ENCODE measurements at places on chromosomes 5 and 9.

DNA sequence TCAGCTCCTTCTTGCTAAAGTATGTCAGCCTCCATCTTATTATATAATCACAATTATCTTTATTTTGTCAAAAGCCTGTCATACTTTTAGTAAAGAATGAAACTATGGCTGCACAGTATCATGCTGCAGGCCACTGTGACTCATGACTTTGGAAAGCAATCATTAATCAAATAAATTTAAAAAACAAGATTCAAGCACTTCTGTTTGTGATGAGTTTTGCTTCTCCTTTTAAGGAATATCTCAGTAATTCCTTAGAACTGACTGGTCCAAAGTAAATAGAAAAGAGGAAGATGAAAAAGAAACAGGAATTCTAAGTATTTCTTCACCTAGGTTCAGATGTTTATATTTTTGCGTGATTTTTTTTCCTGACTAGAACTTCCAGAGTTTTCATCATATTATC is 83.1 kb downstream of the EDIL3 start:
- H3K27ac ChIP-seq, result no peak overlapping the region
- H3K27me3 ChIP-seq, result no peaks in the 10 kb centered on the region
- no peak for DNase-seq
- H3K4me3 ChIP-seq, result no peak overlapping the region

DNA sequence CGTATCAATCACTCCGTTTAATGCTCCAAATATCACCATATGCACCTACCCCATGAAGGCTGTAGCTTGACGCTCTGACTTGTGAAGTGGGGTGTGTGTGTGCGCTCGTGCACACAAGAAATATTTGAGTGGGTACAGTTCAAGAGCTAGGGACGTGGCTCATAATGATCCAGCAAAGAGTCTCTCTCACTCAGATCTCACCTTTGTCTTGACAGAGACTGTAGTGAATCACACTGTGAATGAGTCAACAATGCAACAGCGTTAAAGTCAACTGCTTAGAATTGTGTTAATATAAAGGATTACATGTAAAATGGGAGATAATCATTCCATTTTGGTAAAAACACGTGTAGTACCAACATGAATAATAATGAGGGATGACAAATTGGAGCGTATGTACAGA is 119.4 kb downstream of the MED27 start:
- peaks cover 8% of the 10 kb centered on the region for H3K36me3 ChIP-seq
- DNase-seq, result no peak
- H3K4me1 ChIP-seq, result no peaks in the 10 kb centered on the region
- H3K27ac ChIP-seq, result no peak overlapping the region

- H3K4me3 ChIP-seq, result peak within 1 kb of the TSS; percentile 79
- no peak within 1 kb of the TSS for H3K27ac ChIP-seq
- DNase-seq, result peak; percentile 59
- peaks cover 81% of the 10 kb centered on the region for H3K27me3 ChIP-seq
- no peaks in the 10 kb centered on the region for H3K36me3 ChIP-seq
- H3K4me1 ChIP-seq, result peaks cover 26% of the 10 kb centered on the region
Observed at GRCh38 chr5:115816226-115817081, at the start of gene CDO1. Gene CDO1, minus strand, starts transcription at chr5:115816659. Its CDS starts 262 bp downstream, at chr5:115816397.

DNA sequence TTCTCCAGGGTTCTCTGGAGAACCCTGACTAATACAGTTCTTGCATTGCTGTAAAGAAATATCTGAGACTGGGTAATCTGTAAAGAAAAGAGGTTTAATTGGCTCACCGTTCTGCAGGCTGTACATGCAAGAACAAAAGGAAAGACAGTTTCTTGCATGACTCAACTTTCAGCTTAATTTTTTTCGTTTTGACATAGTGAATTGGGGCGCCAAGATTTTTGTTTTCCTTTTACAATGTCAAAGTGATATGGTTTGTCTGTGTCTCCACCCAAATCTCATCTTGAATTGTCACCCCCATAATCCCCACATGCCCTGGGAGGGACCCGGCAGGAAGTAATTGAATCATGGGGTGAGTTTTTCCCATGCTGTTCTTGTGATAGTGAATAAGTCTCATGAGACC is 11.8 kb upstream of the CRHBP start:
- H3K36me3 ChIP-seq, result no peaks in the 10 kb centered on the region
- H3K4me1 ChIP-seq, result peaks cover 1% of the 10 kb centered on the region
- peaks cover 21% of the 10 kb centered on the region for H3K27me3 ChIP-seq

DNA sequence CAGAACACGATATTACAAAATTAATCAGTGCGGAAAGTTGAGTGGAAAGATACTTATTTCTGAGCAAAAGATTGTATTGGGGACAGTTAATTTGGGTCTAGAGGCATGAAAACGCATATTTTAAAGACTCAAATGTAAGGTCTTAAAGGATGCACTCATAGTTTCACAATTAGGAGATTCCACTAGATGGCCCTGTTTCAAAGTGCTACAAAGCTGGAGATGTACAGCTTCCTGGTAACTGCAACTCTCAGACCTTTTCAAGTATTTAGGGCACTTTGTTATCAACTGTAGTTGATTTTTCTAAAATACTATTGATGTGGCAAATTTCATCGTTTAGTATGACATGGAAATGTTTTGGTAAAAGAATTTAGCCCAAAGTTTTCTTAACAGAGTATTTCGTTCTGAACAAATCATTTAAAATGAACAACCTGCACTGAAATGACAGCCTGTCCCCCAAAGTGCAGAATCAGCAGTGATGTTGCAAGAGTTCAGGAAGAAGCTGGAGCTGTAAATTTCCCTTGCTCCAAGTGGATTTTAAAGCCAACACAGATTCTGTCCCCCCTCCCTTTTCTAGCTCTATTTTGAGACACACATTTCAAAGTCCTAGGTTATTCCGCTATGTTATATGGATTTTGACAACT is 16.2 kb upstream of the NDUFB6 start:
- no peaks in the 10 kb centered on the region for H3K36me3 ChIP-seq
- H3K4me3 ChIP-seq, result no peak overlapping the region
- H3K27ac ChIP-seq, result no peak overlapping the region
- no peak for DNase-seq
- H3K4me1 ChIP-seq, result no peaks in the 10 kb centered on the region
- H3K27me3 ChIP-seq, result peaks cover 21% of the 10 kb centered on the region

- H3K4me1 ChIP-seq, result no peaks in the 10 kb centered on the region
- no peak overlapping the region for H3K27ac ChIP-seq
- DNase-seq, result peak; percentile 20
- no peaks in the 10 kb centered on the region for H3K36me3 ChIP-seq
- no peak overlapping the region for H3K4me3 ChIP-seq
- no peaks in the 10 kb centered on the region for H3K27me3 ChIP-seq
Observed at GRCh38 chr9:125431741-125432271, 170.2 kb downstream of the GAPVD1 start.

GRCh38 chr9:119959846-119960545 is 590.8 kb upstream of the BRINP1 start:
- H3K36me3 ChIP-seq, result no peaks in the 10 kb centered on the region
- no peak overlapping the region for H3K27ac ChIP-seq
- no peak for DNase-seq
- H3K4me3 ChIP-seq, result no peak overlapping the region
- H3K4me1 ChIP-seq, result no peaks in the 10 kb centered on the region

- peak overlapping the region; percentile 83 for H3K27ac ChIP-seq
- no peaks in the 10 kb centered on the region for H3K27me3 ChIP-seq
- H3K36me3 ChIP-seq, result peaks cover 21% of the 10 kb centered on the region
- peak; percentile 66 for DNase-seq
- H3K4me1 ChIP-seq, result peaks cover 53% of the 10 kb centered on the region
Observed at GRCh38 chr5:177427919-177428573, 1.6 kb downstream of the GRK6 start.

- H3K27me3 ChIP-seq, result peaks cover 5% of the 10 kb centered on the region
- DNase-seq, result no peak
- H3K4me3 ChIP-seq, result no peak overlapping the region
- H3K27ac ChIP-seq, result no peak overlapping the region
Observed at GRCh38 chr5:171586436-171586835, 167.0 kb downstream of the FGF18 start.

DNA sequence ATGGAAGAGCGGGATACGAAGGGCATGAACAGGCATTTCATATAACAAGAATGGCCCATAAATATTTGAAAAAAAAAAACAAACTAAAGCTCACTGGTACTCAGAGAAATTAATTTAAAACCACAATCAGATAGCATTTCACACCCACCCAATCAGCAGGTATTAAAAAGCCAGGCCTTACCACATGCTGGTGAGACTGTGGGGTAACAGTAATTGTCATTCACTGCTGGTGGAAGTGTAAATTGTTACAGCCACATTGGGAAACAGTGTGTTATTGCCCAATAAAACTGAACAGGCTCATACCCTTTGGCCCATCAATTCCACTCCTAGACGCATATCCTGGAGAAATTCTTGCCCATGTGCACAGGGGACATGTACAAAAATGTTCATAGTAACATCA is 66.0 kb downstream of the PLAC8L1 start:
- DNase-seq, result no peak
- H3K4me1 ChIP-seq, result no peaks in the 10 kb centered on the region
- H3K27ac ChIP-seq, result no peak overlapping the region
- H3K4me3 ChIP-seq, result no peak overlapping the region
- no peaks in the 10 kb centered on the region for H3K36me3 ChIP-seq
- H3K27me3 ChIP-seq, result peaks cover 16% of the 10 kb centered on the region

GRCh38 chr9:88024896-88025295 is 50.6 kb upstream of the CDK20 start:
- no peak overlapping the region for H3K4me3 ChIP-seq
- no peak overlapping the region for H3K27ac ChIP-seq
- no peaks in the 10 kb centered on the region for H3K36me3 ChIP-seq
- H3K4me1 ChIP-seq, result no peaks in the 10 kb centered on the region
- DNase-seq, result no peak

GRCh38 chr9:88087906-88088305 is 50.4 kb downstream of the SPATA31C2 start:
- no peak overlapping the region for H3K4me3 ChIP-seq
- H3K27me3 ChIP-seq, result peaks cover 10% of the 10 kb centered on the region
- no peak overlapping the region for H3K27ac ChIP-seq
- H3K36me3 ChIP-seq, result no peaks in the 10 kb centered on the region
- no peak for DNase-seq

DNA sequence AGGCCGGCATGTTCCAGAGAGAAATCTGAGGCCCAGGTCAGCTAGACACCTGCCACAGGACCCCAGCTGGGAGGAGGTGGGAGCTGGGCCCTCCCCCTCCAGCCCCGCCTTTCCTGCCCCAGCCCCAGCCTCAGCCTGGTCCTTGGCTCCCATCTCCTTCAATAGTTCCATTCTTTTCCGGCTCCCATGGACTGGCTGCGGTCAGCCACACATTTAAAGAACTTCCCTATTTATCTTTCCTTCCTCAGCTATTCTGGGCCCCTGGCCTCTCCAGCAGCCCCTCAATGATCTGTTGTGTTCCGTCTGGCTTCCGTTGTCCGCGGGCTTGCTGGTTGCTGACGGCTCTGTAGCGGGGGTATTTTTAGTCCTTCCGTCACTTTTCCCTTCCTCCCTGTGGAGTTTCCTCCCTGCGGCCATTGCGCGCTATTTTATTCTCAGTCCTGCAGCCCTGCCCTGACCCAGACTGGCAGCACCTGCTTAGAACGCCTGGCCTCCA is 73.8 kb downstream of the AMBP start:
- H3K4me1 ChIP-seq, result no peaks in the 10 kb centered on the region
- H3K4me3 ChIP-seq, result no peak overlapping the region
- peak; percentile 3 for DNase-seq
- no peak overlapping the region for H3K27ac ChIP-seq
- H3K27me3 ChIP-seq, result no peaks in the 10 kb centered on the region
- no peaks in the 10 kb centered on the region for H3K36me3 ChIP-seq

GRCh38 chr9:134624621-134625181 is 16.9 kb upstream of the COL5A1 start:
- H3K36me3 ChIP-seq, result no peaks in the 10 kb centered on the region
- H3K27ac ChIP-seq, result no peak overlapping the region
- H3K4me1 ChIP-seq, result no peaks in the 10 kb centered on the region
- no peaks in the 10 kb centered on the region for H3K27me3 ChIP-seq

- DNase-seq, result peak; percentile 15
- H3K4me1 ChIP-seq, result no peaks in the 10 kb centered on the region
- no peak overlapping the region for H3K27ac ChIP-seq
- no peaks in the 10 kb centered on the region for H3K36me3 ChIP-seq
- H3K27me3 ChIP-seq, result peaks cover 6% of the 10 kb centered on the region
Observed at GRCh38 chr5:180097926-180098325, 26.4 kb upstream of the RNF130 start.

DNA sequence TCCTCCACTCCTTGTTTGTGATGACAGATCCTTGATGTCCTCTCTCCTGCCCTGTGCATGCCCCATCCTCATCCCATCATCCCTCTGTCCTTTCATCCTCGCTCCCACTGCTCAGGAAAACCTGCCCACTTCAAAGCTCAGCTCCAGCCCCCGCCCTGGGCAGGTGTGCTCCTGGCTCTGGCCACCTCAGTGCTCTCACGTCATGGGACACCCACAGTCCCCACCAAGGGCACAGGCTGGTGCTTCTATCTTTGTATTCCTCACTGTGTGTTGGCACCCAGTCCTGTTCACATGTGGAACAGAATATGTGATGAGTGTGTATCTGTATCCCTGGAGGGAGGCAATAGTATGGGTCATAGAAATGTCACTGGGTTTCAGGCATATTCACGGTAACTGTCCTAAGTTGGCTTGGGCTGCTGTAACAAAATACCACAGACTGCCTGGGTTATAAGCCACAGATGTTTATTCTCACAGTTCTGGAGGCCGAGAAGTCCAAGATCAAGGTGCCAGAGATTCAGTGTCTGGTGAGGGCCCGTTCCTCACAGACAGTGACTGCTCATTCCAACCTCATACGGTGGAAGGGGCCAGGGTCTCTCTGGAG is 13.5 kb downstream of the GFPT2 start:
- H3K27me3 ChIP-seq, result peaks cover 9% of the 10 kb centered on the region
- no peaks in the 10 kb centered on the region for H3K36me3 ChIP-seq
- no peak overlapping the region for H3K4me3 ChIP-seq
- DNase-seq, result no peak
- H3K4me1 ChIP-seq, result no peaks in the 10 kb centered on the region

GRCh38 chr9:121369595-121370265 is at the start of gene STOM:
Gene STOM, minus strand, starts transcription at chr9:121370250. Its CDS starts 63 bp downstream, at chr9:121370187.
- H3K4me1 ChIP-seq, result peaks cover 41% of the 10 kb centered on the region
- peak within 1 kb of the TSS; percentile 92 for H3K4me3 ChIP-seq
- no peaks in the 10 kb centered on the region for H3K27me3 ChIP-seq
- H3K27ac ChIP-seq, result peak within 1 kb of the TSS; percentile 99
- peaks cover 20% of the 10 kb centered on the region for H3K36me3 ChIP-seq
- DNase-seq, result no peak

- H3K36me3 ChIP-seq, result peaks cover 16% of the 10 kb centered on the region
- H3K27ac ChIP-seq, result no peak overlapping the region
- H3K4me3 ChIP-seq, result no peak overlapping the region
- no peak for DNase-seq
Observed at GRCh38 chr9:27519466-27520465, 4.3 kb upstream of the IFNK start.

- DNase-seq, result no peak
- no peaks in the 10 kb centered on the region for H3K36me3 ChIP-seq
- H3K27ac ChIP-seq, result no peak overlapping the region
- no peak overlapping the region for H3K4me3 ChIP-seq
- no peaks in the 10 kb centered on the region for H3K4me1 ChIP-seq
- peaks cover 16% of the 10 kb centered on the region for H3K27me3 ChIP-seq
Observed at GRCh38 chr5:36272136-36272690, 29.5 kb downstream of the RANBP3L start.
